ENCODE measurements at places on chromosomes 3 and 15.

- DNase-seq, result no peak
Measured at GRCh38 chr3:9147215-9147895, 102.1 kb downstream of the SRGAP3 start.

- no peak for DNase-seq
Measured at GRCh38 chr3:195613468-195614069, 29.8 kb upstream of the APOD start.

GRCh38 chr15:70299931-70300869, 202.5 kb upstream of the TLE3 start:
- DNase-seq, result no peak

DNA sequence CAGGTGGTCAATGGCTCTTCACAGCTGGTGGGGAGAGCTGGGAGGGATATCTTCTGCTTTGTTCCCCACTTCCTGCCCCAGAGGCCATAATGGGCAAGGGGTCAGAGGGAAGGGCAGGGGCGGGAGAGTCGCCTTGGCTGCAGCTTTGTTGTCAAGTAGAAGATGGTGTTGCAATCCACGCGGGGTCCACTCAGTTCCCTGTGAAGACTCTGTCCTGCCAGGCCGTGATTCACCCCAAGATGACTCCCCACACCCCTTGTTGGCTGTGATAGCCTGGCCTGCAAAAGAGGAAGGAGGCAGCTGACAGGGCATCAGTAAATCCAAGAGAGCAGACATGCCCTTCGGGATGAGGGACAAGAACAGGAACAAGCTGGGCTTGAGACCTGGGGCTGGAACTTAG, 6.9 kb downstream of the GALNT15 start:
- DNase-seq, result no peak

DNA sequence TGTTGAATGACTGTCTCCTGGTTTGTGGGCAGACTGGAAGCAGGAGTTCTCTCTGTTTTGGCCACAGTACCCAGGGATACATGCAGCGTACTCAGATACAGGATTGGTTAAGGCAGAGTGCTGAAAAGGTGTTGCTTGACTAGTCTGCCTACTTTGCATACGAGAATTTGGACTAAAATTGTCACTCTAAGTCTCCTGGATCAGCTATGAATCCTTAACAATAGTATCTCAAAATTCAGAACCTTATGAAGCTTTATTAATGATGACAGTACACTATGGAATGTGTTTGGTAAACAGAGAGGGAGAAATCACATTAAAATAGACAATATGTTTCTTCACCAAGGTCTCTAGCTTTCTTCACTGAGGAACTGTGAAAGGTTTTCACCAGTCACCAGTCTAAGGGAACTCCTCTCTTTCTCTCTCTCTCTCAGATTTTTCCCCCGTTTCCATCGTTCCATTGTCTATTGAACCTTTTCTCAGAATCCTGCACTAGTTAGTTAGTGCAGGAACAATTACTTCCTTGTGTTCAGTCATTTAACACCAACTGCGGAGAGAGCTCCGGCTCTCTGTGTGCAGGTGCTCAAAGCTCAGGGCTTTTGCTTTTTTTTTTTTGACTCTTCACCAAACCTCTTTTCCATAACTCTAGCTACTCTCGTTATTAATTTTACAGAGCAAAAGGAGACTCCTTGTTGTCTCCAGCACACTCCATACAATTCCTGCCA, 85.9 kb upstream of the FNDC3B start:
- DNase-seq, result no peak

- DNase-seq, result no peak
Measured at GRCh38 chr3:192010490-192010889, 549.5 kb downstream of the PYDC2 start.

- DNase-seq, result no peak
Measured at GRCh38 chr15:70433586-70434324, 329.6 kb downstream of the UACA start.

Data from fibroblast of skin of abdomen (primary cell).